ENCODE measurements at places on chromosomes 11 and 22.

GRCh38 chr22:44738347-44738715 is 14.0 kb upstream of the ARHGAP8 start:
- peak; percentile 52 for DNase-seq

DNA sequence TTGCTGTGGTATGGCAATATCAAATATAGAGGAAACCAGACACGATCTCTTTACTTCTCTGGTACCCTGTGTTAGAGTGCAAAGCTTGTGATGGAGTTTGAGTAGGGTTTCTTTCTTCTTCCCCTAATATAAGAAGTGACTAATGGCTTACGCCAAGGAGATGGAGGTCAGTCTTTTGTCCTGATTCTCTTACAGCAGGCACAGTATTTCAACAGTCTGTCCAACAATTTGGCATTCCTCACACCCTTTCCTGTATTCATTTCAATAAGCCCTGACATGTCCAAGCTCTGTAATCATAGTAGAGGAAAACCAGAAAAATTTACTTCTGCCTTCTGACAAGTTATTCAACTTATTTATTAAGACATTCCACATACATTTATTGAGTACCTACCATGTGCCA is 546.2 kb downstream of the TMEM135 start:
- DNase-seq, result peak; percentile 97

GRCh38 chr11:65389294-65389980 is 3.0 kb downstream of the FRMD8 start:
- DNase-seq, result no peak

- DNase-seq, result no peak
Observed at GRCh38 chr22:22800716-22801115, 86.9 kb upstream of the IGLL5 start.

GRCh38 chr11:116055064-116055463 is 550.8 kb upstream of the CADM1 start:
- no peak for DNase-seq

All from bronchial epithelial cell (primary cell).